ENCODE measurements at places on chromosomes 5 and 9. TPM values are rescaled to one million over a fixed set of nuclear protein-coding genes. Genes with fewer than 3 reads are reported as not detected.

The FCN2 gene
- not detected for total RNA-seq

The SNCAIP gene
- total RNA-seq: 1.1 TPM

The QRFP gene
- not detected for total RNA-seq

The FER gene
- total RNA-seq: 10.9 TPM

The ANKRD34B gene
- 1.2 TPM for total RNA-seq

The KIAA1958 gene
- total RNA-seq: 4.3 TPM

The SLC27A6 gene
- not detected for total RNA-seq

The MARVELD2 gene
- total RNA-seq: 13.1 TPM

The ABCA2 gene
- total RNA-seq: 3.0 TPM

The CXCL14 gene
- total RNA-seq: 0.06 TPM

The EIF4E1B gene
- total RNA-seq: not detected

The CCDC183 gene
- total RNA-seq: 0.06 TPM

The MARCOL gene
- not detected for total RNA-seq

The ACTBL2 gene
- 2.2 TPM for total RNA-seq

The FAM170A gene
- not detected for total RNA-seq

The AQP7 gene
- total RNA-seq: not detected

The DPYSL3 gene
- total RNA-seq: 38.3 TPM

The CTSV gene
- 9.6 TPM for total RNA-seq

The PCDH12 gene
- total RNA-seq: under 0.01 TPM

The LAMC3 gene
- 0.29 TPM for total RNA-seq

The DBH gene
- not detected for total RNA-seq

The HDHD3 gene
- total RNA-seq: 13.5 TPM

The HSPB3 gene
- total RNA-seq: not detected

The PCDHA1 gene
- not detected for total RNA-seq

The DMRT3 gene
- total RNA-seq: 1.4 TPM

The FBP2 gene
- total RNA-seq: not detected

All from epithelial cell of proximal tubule (primary cell).